ENCODE measurements at places on chromosomes 4 and X.

DNA sequence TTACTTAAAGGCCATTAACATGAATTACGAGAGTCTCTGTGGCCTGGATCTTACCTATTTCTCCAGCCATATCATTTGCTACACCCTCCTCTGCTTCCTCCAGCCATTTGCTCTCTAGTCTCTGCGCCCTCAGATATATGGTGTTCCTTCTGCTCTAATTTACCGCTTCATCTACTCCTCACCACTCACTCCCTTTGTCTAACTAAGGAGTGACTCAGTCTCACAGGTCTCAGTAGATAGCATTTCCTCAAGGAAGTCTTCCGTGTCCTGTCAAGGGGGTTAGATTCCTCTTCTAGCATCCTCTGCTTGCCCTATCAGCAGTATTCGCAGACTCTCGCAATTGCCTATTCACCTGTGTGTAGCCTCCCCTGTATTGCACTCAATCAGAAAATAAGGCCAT lies 892.1 kb upstream of the INTU start:
- no peak for DNase-seq

DNA sequence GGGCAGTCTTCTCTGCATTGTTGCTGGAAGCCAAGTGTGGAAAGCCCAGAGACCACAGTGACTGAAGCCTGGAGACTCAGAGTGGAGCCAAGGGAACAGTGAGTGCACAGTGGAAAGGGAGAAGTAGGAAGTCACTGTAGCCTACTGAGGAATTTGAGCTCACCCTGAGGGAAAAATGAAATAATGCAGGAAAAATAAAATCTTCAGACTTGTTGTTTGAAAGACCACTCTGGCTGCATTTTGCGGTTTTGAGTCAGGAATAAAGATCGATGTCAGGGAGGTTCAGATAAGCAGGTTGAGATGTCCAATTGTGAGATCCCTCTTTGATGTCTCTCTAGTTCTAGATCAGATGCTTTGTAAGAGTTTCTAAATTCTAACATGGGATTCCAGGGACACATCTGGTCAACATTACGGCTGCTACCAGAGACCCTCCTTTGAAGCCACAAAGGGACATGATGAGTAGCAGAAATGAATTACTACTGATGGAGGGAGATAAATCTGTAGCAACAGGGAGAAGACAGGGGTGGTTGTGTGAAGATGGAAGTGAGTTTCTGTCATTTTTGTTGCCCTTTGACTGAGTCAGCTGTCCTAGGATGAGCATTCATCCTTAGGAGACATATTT lies 8.4 kb downstream of the ADH4 start:
- no peak for DNase-seq

GRCh38 chr4:33369446-33369845 lies 2649.3 kb downstream of the PCDH7 start:
- DNase-seq, result no peak

DNA sequence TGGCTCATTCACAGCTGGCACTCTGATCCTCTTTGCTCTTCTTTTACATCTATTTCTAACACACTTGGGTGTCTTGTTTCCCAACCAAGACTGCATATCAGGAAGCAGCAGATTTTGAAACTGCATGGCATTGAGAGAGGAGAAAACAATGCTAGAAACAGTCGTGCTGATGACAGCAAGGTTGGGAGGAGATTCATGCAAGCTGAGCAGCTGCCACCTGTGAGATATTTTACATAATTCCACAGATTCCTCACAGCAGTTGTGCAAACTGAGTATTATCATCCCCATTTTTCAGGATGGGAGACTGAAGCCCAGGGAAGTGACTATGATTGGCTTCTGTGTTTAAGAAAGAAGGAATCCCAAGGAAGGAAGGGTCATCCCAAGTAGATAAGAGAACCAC lies 105.0 kb downstream of the SLC2A9 start:
- no peak for DNase-seq

DNA sequence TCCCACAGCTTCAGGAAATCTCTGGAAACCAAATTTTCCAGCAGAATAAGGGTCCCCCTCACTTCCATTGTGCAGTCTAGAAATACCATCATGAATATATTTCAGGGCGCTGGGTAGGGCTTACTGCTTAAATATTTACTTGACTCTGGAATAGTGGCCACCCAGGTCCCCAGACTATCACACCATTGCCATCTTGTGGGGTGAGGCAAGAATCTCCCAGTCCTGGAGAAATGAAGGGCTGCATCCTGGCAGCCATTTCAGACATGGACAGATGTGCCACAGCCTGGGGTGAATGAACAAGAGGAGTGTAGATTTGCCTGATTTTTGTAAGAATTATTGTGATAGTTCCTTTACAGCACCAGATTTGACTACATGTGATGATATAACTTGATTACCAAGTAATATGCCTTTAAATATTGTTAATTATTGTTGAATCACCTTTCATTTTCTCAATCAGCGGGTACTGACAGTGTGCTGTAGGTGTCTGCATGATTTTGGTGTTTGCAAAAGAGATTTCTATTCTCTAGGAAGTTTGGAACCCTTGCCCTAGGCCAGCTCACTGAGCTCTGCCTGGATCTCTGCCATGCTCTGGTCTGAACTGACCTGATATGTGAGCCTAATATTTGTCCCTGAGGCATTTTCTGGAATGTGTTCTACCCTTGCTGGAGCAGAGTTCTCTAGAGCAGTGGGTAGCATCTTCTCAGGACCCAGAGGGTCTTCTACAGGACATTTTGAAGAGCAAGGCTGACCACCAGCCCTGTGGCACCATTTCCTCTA lies 183.4 kb downstream of the KIT start:
- no peak for DNase-seq

GRCh38 chr4:174523025-174523693 lies 871 bp upstream of the HPGD start:
- DNase-seq, result no peak

DNA sequence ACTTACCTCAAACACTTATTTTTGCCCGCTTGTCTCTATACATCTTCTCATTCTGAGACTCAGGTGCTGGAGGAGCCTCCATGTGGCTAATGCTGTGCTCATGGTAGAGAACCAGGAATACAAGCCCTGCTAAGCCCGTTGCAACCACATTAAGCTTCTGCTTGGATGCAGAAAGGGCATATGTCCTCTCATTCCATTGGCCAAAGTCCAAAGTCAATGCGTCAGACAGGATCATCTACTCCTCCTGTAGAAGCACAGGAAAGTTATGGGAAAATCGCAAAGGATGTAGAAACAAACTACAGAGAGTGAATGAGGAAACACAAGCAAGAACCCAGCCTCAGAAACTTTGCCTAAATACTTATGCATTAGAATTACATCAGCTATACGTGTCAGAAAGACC lies 124.5 kb upstream of the AGA start:
- DNase-seq, result no peak

DNA sequence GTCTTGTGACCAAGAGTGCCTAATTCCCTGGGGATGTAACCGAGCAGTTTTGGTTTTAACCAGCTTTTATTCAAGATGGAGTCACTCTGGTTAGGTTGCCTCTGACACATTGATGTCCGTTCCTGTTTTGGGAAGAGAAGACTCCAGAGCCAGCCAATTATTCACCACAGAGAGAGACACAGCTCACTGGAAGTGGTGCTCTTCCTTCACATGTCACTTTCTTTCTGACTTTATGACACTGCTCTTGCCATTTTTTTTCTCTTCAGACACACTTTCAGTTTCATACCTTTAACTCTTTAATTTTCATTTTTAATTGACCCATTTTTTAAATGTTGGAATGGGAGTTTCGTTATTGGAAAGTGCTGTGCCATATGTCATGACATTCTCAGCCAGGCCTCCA lies 418.4 kb upstream of the FSTL5 start:
- DNase-seq, result no peak

- DNase-seq, result no peak
Measured at GRCh38 chr4:36237366-36238313, 6.7 kb downstream of the ARAP2 start.

- no peak for DNase-seq
Measured at GRCh38 chr4:159077702-159078495, 25.0 kb upstream of the RAPGEF2 start.

- DNase-seq, result no peak
Measured at GRCh38 chrX:118726396-118726795, 1.0 kb upstream of the IL13RA1 start.

All from stimulated activated CD8-positive, alpha-beta memory T cell treated with anti-CD3 and anti-CD28 coated beads, Interleukin-12 subunit alpha, Interleukin-12 subunit beta, amount 100 ng/mL, for 1 hour (primary cell).